ENCODE measurements at places on chromosomes 12 and 14. TPM values are rescaled to one million over a fixed set of nuclear protein-coding genes. Genes with fewer than 3 reads are reported as not detected.

CLBA1 gene
- 8.6 TPM for total RNA-seq

GRCh38 chr12:48187916-48188695 lies 4.7 kb downstream of the CCDC184 start:
- DNase-seq, result no peak

GRCh38 chr12:75432924-75433323 lies 42.0 kb downstream of the GLIPR1L2 start:
- no peak for DNase-seq

PROX2 gene
- total RNA-seq, result not detected

DNA sequence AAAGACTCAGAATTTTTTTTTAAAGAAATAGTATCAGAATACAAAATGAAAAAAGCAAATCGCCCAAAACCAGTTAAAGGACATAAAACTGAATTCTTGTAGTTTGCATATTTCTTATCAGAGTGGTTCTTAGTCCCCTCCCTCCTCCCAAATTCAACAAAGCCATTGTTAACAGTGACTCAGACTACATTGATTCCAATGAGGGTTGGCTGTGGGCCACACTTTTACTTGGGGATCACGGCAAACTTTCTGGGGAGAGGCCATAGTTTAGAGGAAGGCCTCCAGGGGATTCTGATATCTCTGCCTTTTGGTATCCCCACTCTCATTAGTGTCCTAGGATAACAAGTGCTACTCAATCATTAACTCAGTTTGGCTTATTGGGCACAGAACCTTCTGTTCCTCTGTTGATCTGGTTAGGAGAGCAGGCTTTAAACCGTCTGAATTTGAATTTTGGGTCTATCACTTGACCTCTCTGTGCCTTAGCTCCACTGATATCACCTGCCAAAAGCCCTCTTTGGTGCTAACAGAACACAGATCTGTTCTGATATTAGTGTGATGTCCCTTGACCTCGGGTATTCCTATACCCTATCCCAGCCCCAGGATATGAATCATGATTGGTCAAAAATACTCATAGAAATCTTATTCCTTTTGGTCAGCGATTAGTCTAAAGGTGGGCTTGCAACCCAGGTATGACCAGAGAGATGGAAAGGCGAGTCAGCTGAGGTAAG lies 45.2 kb upstream of the APPL2 start:
- peak; percentile 41 for DNase-seq

DNA sequence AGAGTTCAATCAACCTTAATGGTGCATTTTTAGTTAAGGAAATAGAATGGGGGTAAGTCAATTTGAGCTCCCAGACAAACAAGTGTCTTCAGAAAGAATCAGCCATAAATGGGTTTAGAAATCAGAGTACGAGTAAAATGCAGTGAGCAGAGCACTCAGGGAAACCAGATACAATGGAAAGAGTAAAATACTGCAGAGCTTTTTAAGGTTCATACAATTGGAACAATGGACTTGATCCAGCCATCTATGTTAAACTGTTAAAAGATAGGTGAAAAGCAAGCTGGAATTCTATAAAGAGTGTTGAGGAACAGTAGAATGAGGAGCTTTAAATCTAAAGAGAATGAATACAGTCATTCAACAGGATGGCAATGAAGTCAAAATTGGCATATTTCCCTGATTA lies 23.8 kb upstream of the PCNX4 start:
- no peak for DNase-seq
